NCI-H748 treated with DMSO at 0.1 percent for 48 hours (cell line): ENCODE measurements at places on chromosomes 5 and 9.

- no peak for DNase-seq
Measured at GRCh38 chr9:99778836-99779235, 42.8 kb upstream of the NR4A3 start.

- peak; percentile 55 for DNase-seq
Measured at GRCh38 chr5:69334793-69335268, 2.2 kb upstream of the CCDC125 start.

DNA sequence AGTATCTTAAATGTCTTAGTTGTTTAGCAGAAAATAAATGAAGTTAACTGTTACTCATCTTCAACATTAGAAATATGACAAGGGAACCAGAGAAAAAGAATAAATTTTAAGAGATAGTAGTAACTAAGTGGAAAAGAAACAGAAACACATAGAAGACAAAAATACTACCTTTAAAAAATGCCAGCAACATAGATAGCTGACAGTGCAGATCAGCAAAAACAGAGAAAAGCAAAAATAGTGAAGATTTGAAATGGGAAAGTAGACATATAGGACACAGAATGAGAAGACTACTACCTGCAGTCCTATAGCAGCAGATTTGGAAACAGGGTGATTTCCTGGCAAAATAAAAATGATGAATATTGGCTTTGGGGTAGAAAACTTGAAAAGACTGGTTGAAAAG, 48.5 kb downstream of the ICE1 start:
- DNase-seq = no peak

DNA sequence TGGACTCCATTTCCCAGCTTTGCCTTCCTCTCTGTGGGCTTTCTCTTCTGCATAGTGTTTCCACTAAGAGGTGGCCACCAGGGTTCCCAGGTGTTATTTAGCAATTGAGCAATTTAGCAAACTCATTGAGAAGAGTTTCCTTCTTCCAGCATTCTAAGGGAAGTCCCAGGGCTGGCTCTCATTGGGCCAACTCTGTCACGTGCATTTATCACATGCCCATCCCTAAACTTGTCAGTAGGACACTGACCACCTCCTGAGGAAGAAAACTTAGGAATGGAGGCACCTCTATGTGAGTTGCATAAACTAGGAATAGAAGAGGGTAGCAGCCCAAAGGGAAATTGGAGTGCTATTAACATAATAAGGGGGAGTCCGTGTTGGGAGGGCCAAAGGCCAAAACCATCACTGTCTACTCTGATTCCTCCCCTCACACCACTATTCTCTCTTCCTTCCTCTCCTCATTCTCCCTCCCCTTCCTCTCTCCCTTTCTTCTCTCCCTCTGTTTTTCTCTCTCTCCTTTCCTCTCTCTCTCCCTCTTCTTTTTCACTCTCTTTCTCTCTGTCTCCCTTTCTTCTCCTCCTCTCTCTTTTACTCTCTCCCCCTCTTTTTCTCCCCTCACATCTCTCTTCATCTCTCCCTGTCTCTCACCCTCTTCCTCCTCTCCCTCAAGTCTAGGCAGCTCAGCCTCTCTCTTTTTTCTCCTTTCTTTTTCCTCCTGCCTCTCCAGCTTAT, 213.4 kb downstream of the PALM2AKAP2 start:
- no peak for DNase-seq

GRCh38 chr9:124427281-124427680, 12.0 kb upstream of the PSMB7 start:
- DNase-seq = no peak

GRCh38 chr9:82488313-82489200, 500.0 kb downstream of the SPATA31D1 start:
- DNase-seq = no peak

GRCh38 chr9:99634186-99634585, 187.5 kb upstream of the NR4A3 start:
- no peak for DNase-seq

GRCh38 chr9:133505901-133506652, 18.7 kb downstream of the MYMK start:
- DNase-seq = no peak

DNA sequence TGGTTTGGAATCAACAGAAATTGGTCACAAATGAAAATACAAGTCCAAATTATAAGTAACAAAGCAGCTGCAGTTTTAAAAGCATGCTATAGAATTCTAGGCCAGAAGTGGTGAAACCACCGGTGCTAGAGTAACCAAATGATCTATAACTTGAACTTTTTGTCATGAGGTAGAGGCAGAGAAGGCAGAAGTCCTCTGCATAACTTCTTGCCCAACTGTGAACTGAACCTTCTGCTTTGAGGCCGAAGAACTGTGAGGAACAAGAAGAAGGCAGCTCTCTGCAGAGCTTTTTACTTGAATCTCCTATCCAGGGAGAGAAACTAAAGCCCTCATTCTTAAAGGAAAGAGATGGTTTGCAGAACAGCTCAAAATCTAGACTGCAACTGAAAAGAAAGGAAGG, 36.2 kb upstream of the TENT2 start:
- DNase-seq = no peak

DNA sequence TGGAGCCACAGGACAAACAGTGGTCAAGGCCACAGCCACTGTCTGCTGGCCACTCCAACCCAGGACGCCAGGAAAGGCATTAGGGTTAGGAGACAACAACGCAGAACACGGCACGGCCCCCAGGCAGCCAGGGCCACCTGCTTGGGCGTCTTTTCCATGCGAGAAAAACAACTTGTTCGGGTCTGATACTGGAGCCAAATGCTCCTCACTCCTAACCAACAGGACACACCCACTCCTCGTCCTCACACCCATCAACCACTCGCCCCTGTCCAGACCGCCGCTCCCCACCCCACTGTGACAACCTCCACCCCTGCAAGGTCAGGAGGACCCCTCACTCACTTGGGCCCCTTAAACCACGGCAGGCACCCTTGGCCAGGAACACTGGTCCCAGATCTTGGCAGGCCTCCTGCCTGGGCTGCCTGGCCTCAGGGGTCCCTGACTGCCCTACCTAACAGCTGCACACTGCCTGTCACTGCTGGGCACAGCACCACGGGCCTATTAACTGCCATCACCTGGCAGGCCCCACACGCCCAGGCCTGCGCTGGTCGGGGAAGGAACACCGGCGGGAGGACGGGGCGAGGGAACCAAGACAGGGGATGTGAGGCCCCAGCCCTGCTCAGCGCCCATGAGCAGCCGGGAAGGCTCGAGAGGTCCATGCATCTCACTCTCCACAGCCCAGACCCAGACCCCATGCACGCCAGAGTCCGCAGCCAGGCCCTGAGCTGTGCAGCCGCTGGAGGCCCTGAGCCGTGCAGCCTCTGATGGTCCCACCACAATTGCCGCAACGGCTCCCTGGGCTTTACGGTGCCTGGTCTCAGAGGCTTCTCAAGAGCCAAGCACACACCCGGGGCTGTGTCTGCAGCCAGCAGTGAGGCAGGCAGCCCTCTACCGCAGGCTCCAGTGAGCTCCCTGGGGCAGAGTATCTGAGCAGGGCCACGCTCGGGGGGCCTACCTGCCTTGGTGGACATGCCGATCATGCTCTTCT, 13.8 kb downstream of the CLPTM1L start:
- no peak for DNase-seq

GRCh38 chr9:71910650-71911060, 338 bp downstream of the ABHD17B start:
- DNase-seq = no peak

- no peak for DNase-seq
Measured at GRCh38 chr9:131122158-131122557, 3.2 kb upstream of the NUP214 start.

- no peak for DNase-seq
Measured at GRCh38 chr9:85310573-85310972, 431.2 kb downstream of the AGTPBP1 start.

GRCh38 chr5:143734456-143734780, 77.5 kb upstream of the HMHB1 start:
- no peak for DNase-seq

DNA sequence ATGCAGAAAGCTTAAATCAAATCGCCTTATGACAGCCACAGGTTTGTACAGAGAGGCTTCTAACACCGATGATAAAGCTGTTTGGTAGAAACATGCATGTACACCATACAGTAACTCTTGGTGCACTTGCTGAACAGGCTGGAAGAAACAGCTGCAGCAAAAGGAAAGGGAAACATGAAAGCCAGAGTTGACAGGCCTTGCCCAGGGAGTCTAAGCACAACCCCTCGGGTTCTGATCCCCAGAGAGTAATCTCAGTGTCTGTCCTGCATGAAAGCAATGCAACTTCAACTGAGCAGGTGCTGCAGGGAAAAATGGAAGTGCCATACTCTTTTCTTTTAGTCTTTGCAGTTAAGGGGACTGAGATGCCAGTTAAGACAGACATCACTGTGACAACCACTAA, 419.9 kb downstream of the BNC2 start:
- DNase-seq = no peak

DNA sequence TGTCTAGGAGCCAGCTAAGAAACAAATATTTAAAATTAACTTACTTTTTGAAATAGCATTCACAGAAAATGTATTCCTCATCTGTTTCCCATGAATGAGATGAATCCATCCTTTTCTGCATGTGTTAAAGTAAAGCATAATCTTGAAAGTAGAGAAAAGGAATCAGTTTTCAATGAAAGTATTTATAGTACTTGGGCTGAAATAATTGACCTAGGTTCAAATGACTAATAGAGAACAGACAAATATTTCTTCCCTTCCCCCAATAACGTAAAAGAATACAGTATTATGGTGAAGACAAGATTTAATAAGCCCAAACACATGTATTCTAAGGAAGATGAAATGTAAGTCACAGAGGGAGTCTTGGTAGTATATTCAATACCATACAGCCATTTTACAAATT, 403.5 kb downstream of the ZNF608 start:
- no peak for DNase-seq

GRCh38 chr5:115360046-115360685, 63.7 kb upstream of the CCDC112 start:
- DNase-seq = no peak

GRCh38 chr5:138748630-138749081, 4.6 kb upstream of the CTNNA1 start:
- no peak for DNase-seq

DNA sequence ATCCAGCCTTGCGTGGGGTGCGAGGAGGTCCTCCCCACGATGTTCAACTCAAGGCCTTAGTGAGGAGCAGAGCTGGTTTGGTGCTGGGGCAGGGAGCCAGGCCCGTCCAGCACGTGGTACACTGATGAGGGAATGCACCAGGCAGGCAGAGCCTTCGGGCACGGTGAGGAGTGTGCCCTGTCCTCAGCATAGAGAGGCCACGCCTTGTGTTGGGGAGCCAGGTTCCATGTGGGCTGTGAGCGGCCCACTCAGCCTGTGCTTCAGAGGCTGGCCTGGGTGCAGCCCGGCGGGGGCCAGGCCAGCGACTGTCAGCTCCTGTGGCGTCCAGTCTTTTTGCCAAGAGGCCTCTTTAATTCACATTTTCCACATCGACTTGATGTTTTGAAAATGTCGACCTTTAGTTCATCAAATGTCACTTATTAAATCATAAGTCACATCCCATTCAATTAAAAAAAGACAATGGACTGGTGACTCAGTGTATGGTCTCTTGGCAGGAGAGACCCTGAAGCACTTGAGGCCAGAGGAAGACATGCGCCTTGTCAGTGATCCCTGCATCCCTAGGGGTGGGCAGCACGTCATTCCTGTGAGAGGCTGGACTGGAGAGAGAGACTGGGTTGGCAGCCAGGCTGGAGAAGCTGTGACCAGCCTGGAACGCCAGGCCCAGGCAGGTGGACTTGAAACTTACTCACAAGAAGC, 21.7 kb downstream of the ERGIC1 start:
- DNase-seq = no peak

GRCh38 chr5:162189719-162190118, 122.1 kb downstream of the GABRG2 start:
- no peak for DNase-seq

DNA sequence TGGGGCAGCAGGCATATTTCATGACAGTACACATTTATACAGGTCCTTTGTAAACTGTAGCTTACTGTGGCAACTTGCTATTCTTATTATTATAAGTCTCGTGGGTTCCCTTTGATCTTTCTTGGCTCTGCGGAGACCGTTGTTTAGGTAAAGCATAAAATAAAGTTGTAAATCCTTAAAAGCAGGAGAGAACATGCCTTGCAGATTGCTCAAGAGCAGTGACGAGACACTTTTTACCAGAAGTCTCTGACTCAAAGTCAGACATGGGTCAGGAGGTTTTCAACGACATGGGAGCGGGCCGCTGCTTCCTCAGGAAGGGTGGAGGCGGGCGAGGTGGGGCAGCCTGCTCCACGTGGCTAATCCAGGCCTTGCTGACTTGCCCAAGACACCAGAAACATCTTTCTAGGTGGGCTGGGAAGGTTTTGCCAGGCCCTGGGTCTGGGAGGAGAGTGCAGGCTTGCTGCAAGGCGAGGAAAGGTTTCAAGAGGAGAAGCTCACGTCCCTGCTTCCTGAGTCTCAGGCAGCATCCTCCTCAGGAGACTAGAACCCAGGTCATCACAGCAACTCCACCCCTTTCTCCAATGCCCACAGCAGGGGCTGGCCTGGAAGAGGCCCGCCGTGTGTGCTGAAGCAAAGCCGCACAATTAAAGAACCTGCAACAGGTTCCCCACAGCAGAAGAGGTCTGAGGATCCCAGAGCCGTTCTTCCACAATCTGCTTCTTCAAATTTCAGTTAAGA, 6.5 kb downstream of the TBC1D2 start:
- DNase-seq = no peak

GRCh38 chr9:133071484-133072150, 9.8 kb downstream of the CEL start:
- DNase-seq = no peak

GRCh38 chr5:158294701-158295100, 435.8 kb upstream of the CLINT1 start:
- DNase-seq = no peak

DNA sequence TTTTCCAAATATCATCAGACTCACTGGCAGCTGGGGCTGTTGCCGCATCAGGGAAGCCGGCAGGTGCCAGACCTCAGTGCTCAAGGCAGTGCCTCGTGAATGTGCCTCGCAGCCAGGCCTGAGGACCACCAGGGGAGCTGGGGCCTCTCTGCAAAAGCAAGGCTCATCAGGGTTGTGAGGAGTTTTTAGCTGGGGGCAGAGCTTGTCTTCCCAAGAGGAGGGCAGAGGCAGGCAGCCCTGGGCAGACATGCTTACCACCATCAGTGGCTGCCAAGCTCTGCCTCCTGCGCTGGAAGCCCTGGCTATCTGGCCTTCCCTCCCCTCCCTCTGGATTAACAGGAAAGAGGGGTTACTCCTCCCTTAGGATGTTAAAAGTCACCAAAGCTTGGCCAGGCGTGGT, 8.8 kb upstream of the TBC1D9B start:
- DNase-seq = no peak

DNA sequence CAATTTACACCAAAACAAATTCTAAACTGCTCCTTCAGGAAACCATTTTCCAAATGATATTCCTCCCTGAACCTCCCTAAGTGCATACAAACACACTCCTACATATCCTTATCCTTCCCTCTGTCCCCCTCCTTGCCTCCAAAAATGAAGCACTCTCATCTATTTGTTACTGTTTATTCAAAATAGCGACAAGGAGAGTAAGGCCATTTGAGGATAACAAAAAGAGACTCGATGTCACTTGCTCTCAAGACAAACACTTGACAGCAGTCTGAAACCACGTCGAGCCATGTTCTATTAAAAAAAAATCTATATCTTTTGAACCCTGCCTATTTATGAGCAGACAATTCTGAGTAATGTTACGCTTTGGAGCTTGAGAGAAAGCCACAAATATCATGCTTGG, 547.9 kb downstream of the DTWD2 start:
- no peak for DNase-seq

- DNase-seq = no peak
Measured at GRCh38 chr9:3992222-3992621, 307.6 kb downstream of the GLIS3 start.
